ENCODE measurements at places on chromosomes 11 and 22.

- no peak for DNase-seq
Measured at GRCh38 chr11:108906826-108907225, 242.0 kb downstream of the DDX10 start.

DNA sequence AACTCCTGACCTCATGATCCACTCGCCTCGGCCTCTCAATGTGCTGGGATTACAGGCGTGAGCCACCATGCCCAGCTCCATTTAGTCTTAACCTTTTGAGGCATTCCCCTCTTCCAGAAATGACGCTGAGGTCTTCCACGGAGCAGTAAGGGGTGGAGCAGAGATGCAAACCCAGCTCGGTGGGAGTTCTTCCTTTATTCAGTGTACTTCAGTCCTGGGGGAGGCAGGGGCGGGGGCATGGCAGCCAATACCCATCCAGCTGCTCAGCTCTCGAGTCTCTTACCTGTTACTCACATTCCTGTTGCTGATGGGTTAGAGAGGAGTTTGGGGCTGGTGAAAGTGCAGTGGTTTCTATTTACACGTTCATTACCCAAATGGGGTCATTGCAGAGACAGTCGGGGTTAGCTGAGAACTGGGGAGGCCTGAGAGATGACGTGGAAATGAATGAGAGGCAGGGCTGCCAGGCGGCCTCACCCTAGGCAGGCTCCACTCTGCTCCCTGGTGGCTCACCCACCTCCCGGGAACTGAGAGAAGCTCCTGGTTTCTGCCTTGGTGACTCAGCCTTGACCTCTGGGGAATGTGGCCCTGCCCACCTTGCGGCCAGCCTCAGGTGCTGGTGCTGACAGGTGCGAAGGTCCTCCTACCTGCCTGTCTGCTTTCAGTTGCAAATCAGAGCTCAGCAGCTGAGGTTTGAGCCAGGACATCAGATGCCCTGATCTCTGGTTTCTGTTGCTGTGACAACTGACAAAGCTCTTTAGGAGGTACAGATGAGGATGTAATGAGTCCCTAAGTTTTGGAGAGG lies 13.4 kb upstream of the ST14 start:
- DNase-seq = no peak

DNA sequence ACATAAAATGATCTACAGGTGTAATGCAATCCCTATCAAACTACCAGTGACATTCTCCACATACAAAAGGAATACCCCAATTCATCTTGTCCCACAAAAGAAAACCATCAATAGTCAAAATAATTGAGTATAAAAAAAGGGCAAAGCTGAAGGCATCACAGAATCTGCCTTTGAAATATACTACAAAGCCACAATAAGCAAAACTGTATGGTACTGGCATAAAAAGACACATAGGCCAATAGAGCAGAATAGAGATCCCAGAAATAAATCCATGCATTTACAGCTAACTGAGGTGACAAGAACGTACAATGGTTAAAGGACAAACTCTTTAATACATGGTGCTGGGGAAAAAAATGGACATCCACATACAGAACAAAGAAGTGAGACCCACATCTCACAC lies 31.8 kb downstream of the ZNF195 start:
- no peak for DNase-seq

DNA sequence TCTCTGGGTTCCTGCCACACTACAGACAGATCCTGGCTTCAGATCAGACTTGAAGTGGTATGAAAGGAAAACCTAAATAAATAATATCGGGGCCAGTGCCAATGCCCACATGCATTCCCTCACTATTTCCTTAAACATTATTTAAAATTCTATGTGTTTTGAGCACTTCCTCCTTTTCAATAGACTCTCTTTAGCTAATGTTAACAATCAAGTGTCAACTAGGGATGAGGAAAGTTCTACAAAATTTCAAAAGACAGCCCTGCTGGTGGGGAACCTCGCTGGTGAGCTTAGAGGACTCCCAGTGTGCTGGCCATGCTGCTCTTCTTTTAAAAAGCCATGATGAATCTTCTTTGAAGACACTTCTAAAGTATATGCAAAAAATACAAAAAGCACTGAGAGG lies 87.5 kb downstream of the ENTHD1 start:
- no peak for DNase-seq

GRCh38 chr22:42581762-42582716 lies 28.3 kb downstream of the SERHL2 start:
- DNase-seq = peak; percentile 41

DNA sequence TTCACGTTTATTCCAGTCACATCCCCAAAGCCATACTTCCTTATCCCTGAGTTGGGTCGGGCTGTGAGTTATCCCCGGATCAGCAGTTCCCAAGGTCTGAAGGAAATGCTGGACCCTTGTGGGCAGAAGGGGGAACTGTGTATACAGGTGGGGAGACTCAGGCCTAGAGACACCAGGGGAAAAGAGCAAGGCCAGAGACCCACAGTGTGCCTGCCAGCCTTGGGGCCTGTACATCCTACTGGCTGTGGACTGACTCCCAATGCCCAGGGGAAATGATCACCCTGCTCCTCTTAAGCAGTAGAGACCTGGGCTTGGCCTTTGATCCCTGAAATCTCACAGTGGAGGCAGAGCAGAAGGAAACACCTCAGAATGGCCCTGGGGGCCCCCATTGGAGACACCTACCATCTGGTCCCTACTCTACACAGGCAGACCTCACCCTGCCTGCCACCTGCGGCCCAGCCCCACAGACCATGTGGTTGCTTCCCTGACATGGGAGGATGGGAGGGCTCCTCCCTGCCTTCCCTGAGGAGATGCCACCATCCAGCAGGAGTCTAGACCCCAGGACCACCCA lies 1.3 kb downstream of the SELENOM start:
- no peak for DNase-seq

GRCh38 chr11:33689085-33689484 lies 11.5 kb downstream of the C11orf91 start:
- DNase-seq = no peak

DNA sequence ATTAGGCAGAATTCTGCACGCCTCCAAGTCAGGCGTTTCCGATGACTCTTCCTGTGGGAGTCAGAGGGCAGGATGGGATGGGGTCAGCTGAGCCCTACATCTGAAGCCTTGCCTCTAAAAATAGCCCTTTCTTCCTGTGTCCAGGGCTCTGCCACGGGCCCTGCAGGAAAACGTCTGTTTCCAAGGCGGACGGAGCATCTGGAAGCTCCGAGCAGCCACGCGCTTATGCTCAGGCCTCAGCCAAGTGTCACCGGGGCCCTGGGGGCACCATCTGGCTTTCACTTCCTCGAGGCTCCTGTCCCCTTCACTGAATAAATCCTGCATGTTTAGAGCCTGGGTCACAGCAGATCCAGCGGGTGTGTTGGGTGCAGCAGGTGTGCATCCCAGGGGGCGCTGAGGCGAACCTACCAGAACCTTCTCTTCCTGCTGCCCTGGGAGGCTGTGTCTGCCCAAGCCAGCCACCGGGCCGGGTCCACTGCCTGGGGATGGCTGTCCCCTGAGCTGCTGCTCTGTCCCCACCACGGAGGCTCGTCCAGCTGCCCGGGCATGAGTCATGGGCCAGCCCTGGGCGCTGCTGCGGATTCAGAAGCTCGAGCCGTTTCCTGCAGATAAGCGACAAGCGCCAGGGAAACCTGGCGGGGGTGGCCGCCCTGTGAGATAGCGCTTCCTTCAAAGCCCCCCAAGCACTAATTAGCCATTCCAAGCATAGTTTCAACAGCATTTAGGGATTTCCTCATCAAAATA lies 32.0 kb upstream of the LINC01488 start:
- no peak for DNase-seq

DNA sequence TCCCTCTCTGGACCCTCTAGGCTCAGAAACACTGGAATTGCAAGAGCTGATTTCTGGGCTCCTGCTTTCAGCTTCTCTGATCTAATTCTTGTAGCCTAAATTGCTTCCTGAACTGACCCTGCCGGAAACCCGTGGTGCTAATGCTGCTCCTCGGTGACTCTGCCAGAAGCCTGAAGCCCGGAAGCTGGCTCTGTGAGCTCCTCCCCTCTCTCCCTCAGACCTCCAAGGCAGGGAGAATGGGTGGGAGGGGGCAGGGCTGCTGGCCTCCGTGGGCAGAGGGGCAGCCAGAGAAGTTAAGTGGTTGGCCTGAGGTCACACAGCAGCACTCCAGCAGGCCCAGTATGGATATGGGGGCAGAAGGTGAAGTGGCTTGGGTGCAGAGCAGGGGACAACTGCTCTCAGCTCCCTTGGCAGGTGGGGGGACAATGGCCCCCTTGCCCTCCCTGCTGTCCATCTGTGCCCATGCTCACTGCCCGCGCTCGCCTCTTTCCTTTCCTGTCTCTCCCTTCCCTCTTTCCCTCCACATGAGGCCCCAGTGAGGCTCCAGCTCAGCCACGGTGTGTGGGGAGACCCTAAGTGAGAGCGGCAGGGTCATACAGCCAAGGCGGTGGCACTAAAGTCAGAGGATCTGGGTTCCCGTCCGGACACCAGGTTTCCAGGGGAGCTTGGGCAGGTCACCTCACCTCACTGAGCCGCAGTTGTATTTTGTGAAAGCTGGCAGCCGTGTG lies 16.2 kb downstream of the CAPN5 start:
- peak; percentile 34 for DNase-seq

DNA sequence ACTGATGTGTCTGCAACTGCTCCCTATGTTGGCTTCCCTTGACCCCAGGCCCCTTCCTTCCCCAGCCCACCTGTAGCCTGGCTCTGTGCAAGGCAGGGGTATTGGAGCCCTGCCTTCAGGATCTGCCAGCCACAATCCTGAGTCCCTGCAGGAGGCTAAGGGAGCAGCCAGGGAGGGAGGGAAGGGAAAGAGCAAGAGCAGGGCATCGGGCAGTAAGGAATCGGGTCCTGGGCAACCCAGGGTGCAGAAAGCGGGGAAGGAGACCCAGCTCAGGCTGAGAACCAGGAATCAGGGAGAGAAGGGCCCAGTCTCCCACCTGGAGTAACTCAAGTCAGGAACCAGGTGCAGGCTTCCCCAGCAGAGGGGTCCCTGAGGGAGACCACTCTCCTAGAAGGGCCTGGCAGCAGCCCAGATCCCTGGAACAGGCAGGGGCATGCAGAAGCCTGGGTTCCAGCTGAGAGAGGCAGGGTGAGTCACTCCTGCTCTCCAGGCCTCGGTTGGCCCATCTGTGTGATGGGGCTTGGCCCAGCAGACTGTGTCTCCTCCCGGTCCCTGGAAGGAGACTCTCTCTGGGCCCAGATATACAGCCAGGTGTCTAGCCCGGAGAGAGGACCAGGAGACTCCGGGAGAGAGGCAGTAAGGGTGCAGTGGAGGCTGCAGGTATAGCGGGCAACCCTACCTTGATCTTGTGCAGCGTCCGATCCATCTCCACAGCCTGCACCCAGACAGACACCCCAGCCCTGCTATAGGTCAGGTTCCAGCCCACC lies 13.4 kb downstream of the STARD10 start:
- DNase-seq = no peak

All from hematopoietic multipotent progenitor cell treated with erythropoietin and hydrocortisone succinate and interleukin-3 and kit ligand, for 17 days (in vitro differentiated cells).